NCI-H1105 treated with DMSO at 0.1 percent for 48 hours (cell line): ENCODE measurements at places on chromosomes 2 and 18.

- no peak for DNase-seq
Measured at GRCh38 chr2:105868060-105868459, 123.3 kb downstream of the NCK2 start.

DNA sequence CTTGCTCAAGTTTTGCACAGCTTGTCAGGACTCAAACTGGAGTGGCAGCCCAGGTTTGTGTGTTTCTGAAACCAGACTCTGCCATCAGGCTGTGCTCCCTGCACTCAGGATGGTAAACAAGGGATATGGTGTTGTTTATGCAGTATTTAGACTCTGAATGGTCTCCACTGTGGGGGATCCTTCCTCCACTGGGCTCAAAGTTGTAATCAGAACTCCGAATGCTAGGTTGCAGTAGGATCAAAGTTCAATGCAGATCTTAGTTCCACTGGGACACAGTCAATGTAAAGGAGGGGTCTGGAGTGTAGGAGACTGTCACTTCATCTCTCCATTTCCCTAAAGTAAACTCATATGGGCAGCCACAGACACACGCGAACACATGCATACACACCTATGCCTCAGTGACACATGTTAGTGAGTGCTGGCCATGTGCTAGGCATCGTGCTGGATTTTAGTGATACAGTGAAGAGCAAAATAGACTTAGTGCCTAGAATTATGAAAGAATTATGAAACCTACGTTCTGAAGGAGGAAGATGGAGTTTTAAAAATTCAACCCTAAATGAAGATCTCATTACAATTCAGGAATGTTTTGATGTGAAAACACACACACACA lies 6.1 kb downstream of the IL18R1 start:
- DNase-seq = no peak

- DNase-seq = no peak
Measured at GRCh38 chr2:9498210-9498609, 23.9 kb downstream of the IAH1 start.

DNA sequence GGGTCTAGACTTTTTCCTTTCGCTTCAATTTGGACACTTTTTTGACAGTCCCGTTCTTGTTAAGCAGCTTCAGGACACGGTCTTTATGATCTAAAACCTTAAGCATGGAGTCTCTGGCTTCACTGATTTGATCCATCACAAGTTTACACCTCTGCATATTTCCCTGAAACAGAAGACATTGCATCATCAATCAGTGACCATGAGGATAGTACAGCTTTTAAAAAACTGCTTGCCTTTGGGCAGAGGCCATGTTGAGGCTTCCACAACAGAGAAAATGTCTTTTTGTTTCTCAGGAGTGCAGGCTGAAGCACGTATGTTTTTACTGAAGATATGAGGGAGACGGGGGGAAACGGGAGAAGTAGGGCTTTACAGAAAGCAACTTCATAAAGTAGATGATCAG lies 56.2 kb upstream of the AMMECR1L start:
- DNase-seq = no peak

GRCh38 chr2:239831861-239832489 lies 193.2 kb downstream of the NDUFA10 start:
- DNase-seq = no peak

GRCh38 chr2:233290051-233290845 lies 17.4 kb upstream of the SAG start:
- no peak for DNase-seq

DNA sequence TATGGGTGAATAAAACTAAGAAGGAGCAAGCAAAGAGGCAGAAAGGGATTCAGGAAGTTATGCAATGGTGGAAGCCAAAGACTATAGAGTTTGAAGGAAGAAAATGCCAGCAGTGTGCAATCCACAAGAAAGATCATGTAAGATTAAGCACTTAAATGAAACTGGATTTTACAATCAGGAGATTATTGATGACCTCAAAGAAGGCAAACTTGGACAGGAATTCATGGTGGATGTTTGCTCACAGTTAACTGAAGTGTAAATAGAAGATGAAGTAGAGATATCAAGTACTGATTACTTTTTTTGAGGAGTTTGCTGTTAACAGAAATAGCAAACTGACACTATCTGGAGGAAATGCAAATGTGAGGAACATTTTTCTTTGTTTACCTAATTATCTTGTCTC lies 308.9 kb downstream of the RND3 start:
- DNase-seq = no peak

DNA sequence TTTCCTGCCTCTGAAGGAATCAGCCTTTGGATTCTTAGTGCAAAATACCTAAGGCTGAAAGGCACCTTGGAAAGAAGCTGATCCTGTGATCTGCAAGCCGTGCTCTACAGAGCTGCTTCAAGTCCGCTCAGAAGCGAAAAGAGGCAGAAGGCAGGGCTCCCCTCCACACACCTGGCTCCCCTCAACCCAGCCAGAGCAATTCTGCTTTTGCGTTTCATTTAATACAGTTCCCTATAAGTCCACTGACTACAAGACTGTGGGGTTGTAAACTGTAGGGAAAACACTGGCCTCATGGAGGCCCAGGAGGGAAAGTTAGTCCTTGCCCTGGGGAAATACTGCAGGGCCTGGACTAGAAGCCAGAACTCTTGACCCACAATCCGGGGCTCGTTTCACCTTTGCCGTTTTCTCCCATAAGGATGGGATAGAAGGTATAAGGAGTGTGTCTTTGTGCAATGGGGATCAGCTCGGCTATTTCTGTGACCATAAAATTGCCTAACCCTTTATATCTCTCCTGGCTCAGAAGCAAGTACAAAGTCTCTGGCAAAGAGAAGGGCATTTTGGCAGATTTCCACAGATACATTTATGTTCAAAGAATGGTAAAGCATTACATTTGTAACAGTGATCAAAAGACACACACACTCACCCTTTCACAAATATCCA lies 95.8 kb upstream of the TEX51 start:
- DNase-seq = no peak

GRCh38 chr2:23499439-23499838 lies 114.5 kb downstream of the KLHL29 start:
- DNase-seq = no peak
